ENCODE measurements at places on chromosomes 7 and 10.

GRCh38 chr7:128209229-128210035, 31.6 kb upstream of the LEP start:
- peak; percentile 30 for DNase-seq

GRCh38 chr7:151380199-151381097, 29.4 kb downstream of the WDR86 start:
- no peak for DNase-seq

DNA sequence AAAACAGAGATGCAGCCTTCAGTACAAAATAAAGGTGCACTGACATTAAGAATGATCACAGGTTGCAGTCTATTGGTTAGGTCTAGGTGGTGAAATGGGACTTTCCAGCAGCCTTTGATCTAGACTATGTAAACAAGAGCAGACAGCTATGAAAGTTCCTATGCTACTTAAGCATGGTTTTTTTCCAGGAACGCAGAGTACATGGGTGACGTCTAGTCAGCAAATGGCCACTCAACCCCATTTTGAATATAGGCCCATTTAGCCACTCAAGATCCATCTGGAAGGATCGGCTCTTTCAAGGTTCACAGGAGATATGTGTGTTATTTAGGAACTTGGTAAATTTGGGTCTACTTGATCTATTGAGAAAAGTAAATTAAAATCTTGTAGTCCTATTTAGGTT, 1424.6 kb upstream of the LRRTM3 start:
- DNase-seq, result no peak

GRCh38 chr10:31942892-31943291, 14.3 kb upstream of the ARHGAP12 start:
- no peak for DNase-seq

DNA sequence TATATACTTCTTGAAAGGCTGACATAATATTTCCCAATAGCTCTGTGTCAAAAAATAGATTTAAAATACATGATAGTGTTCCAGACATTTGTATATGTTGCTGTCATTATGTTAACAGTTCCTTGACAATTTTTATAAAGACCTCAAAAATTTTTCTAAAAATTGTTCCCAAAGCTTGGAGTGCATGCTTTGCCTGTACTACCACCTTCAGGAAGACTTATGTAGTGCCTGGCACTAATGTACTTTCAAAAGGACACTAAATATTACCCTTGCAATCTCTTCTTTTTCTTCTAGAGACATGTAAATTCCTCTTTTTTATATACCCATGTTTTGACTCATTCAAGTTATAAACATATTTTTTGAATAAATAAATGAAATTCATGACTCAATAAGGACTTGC, 48.0 kb upstream of the SP8 start:
- no peak for DNase-seq

DNA sequence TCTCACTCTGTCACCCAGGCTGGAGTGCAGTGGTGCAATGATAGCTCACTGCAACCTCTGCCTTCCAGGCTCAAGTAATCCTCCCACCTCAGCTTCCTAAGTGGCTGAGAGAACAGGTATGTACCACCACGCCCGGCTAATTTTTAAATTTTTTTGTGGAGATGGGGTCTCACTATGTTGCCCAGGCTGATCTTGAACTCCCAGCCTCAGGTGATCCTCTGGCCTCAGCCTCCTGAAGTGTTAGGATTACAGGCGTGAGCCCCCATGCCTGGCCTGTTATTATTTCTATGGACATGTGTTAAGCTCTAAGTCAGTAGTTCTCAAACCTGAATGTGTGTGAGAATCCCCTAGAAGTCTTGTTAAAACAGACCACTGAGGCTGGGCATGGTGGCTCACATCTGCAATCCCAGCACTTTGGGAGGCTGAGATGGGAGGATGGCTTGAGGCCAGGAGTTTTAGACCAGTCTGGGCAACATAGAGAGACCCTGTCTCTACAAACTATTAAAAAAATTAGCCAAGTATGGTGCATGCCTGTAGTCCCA, 24.5 kb downstream of the TMEM270 start:
- DNase-seq, result no peak

- no peak for DNase-seq
Measured at GRCh38 chr10:129517680-129518057, 50.6 kb downstream of the MGMT start.

GRCh38 chr10:25820472-25820871, 113.6 kb upstream of the MYO3A start:
- DNase-seq, result no peak

- DNase-seq, result no peak
Measured at GRCh38 chr10:6721964-6722615, 142.0 kb upstream of the PRKCQ start.

DNA sequence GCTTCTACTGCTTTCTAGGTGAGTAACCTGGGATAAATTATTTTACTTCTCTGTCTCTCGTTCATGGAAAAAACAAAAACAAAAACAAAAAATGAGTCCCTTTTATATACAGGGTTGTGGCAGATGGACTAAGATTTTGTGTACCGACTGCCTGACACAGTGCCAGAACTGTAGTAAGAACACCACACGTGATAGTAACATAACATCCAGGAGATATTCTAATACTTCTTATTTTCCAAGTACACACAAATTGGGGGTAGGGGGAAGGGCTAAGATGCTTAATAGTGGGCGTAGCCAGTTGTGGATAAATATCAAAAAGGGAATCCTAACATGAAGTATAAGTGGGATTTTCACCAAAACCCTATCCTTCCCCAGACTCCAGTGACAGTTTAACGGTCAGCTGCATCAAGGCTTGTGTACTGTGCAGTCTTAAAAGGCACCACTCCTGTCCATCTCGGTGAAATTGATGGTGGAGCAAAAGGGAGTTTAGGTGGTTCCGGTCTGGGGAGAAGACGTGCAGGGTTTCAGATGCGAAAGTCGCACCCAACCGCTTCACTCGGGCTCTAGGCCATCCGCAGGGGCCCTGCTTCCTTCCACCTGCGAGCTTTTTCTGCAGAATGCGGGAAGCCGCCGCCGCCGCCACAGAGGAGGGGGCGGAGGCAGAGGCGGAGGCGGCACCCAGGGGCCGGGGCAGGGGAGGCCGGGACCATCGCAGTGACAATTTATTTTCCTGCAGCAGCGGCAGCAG, at the start of gene STAMBPL1:
STAMBPL1 (plus strand) TSS at position 712 of the 748 bp plus-strand sequence. CDS start 21,464 bp downstream, outside the sequence.
- no peak for DNase-seq

DNA sequence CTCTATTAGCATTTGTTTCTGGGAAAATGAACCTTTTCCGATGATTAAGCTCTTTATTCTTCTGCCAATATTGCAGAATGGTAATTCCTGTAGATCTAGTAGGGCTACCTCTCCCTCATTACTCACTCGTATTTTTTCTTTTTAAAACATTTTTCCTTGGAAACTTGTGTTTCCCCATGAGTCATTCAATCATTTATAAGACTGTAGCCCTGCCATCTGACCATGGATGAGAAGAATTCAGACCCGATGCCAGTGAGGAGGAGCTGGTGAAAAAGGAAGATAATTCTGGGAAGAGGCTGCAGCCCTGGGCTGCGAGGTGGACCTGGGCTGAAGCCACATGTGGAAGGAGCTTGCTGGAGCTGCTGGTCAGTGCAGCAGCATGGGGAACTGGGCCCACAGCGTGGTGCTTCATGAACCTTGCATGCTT, 242.8 kb downstream of the KLF6 start:
- no peak for DNase-seq

GRCh38 chr10:112967200-112967599, 17.2 kb downstream of the TCF7L2 start:
- no peak for DNase-seq

DNA sequence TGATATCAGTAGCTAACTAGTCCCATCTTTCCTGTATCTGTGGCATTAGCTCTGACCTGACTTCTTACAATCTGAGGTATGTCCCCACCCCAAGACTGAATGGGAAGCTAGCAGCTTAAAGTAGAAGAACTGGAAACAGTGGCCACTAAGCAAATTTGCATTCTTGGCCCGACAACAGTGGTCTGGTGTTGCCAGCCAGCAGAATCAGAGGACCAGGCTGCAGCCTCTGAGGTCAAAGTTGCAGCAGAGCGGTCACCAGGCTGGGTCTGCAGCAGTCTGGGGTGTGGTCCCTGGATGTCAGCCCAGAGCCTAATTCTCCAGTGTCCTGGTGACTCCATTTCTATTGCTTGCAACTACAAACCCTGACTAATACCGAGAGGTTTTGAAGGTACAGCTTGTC, 26.3 kb downstream of the FAM107B start:
- no peak for DNase-seq

DNA sequence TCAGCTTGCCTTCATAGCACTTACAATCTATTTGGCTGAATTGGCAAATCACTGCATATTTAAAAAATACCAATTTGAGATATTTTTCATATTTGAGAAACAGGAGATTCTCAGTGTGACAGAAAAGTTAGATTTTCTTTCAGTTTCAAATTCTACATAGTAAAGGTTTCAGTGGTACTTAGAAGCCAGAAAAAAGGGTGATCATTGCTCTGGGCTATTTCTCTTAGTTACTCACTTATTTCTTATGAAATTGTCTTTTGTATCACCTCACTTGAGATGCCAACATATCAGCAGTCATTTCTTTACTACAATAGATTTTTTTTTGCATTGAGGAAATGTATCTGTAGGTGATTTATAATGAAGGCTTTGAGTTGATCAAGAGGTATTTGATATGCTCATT, 478.2 kb downstream of the GATA3 start:
- DNase-seq, result no peak

GRCh38 chr10:12735843-12736462, 265.6 kb downstream of the CCDC3 start:
- no peak for DNase-seq

DNA sequence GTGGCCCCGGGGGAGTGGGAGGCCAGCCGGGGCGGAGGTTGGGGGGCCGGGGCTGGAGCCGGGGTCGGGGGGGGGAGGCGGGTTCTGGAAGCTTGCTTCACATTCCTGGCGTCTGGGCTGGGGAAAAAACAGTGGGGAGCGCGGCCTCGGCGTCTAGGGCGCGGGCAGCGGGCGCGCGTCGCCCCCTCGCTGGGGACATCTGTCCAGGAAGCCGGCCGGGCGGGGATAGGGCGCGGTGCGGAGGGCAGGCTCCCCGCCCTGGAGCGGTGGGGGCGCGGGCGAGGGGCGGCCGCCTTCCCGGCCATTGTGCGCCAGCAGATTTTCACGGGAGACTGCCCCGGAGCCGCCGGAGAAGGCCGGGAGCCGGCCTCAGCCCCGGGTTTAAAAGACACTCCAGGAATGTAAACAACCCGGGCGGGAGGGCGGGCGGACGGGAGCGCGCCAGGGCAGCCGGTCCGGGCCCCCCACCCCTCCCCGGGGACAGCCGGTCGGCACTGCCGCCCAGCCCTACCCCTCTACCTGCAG, 1.4 kb downstream of the ZMIZ1 start:
- no peak for DNase-seq

DNA sequence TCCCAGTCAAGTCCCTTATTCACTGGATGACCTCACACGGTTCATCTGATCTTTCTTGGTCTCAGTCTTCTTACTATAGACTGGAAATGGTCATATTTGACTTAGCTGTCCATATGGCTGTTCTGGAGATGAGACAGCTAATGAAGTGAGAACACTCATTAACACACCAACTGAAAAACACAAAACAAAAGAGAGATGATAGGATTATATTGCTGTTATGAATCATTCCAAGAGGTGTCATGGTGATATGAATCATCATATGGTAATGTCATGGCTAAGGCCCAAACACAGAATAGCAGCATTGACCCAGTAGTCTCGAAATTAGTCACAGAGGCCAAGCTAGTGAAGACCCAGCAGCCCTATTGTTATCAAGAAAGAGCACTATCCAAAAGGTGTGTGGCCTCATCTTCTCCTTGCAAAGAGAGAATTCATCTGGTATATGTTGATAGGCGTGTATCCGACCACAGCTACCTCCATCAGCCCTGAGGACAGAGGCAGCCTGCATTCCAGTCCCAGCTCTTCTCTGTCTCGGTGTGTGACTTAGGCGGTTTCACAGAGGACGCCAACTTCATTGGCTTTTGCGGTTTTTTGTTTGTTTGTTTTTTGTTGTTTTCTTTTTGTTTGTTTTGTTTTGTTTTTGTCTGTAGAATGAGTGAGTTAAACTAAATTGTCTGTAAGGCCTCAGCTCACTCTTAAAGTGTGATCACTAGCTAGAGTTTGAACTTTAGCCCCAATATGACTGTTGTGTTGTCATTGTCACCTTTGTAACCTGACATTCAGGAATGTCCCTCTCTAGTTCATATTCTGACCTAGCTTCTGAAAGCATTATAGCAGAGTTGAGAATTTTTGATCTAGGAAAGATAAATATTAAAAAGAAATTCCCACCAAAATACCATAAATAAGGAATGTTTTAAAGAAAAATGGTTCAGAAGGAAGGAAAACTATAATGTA, 97.4 kb upstream of the PDCD4 start:
- peak; percentile 20 for DNase-seq

GRCh38 chr10:72259491-72260238, 14.1 kb upstream of the DDIT4 start:
- no peak for DNase-seq

DNA sequence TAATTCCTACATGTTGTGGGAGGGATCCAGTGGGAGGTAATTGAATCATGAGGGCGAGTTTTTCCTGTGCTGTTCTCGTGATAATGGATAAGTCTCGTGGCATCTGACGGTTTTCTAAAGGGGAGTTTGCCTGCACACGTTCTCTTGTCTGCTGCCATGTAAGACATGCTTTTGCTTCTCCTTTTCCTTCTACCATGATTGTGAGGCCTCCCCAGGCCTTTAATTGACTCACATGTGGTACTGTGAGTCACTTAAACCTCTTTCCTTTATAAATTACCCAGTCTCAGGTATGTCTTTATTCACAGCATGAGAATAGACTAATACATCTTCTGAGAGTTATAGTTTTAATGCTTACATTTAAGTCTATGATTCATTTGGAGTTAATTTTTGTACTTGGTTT, 22.6 kb upstream of the CPN1 start:
- no peak for DNase-seq

DNA sequence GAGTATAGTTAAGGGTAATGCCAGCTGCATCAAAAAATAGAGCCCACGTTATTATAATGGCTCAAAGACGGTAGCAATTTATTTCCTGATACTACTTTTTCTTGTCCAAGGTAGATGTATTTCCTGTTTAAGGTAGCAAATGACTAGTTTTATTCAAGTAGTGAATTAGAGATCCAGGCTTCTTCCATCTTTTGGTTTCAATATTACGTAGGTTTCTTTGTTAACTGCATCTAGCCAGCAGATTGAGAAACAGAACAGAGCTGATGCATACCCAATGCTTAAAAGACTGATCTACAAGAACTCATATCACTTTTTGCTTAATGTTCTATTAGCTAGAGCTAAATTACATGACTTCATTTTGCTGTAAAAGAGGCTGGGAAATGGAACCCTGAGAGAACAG, 992.1 kb downstream of the NRG3 start:
- no peak for DNase-seq

DNA sequence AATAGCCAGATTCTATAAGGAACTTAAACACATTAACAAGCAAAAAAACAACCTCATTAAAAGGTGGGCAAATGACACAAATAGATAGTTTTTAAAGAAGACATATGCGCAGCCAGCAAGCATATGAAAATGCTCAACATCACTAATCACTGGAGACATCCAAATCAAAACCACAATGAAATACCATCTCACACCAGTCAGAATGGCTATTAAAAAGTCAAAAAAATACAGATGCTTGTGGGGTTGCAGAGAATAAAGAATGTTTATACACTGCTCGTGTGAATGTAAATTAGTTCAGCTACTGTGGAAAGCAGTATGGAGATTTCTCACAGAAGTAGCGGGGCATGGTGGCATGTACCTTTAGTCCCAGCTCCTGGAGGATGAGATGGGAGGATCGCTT, 164.0 kb downstream of the CHRM2 start:
- DNase-seq, result no peak
